ENCODE measurements at places on chromosomes 11 and 22.

GRCh38 chr11:35944503-35945136 lies 758 bp downstream of the LDLRAD3 start:
- peak overlapping the region; percentile 93 for H3K4me3 ChIP-seq
- H3K27me3 ChIP-seq = peaks cover 19% of the 10 kb centered on the region
- peaks cover 22% of the 10 kb centered on the region for H3K4me1 ChIP-seq
- DNase-seq = no peak
- peak overlapping the region; percentile 93 for H3K27ac ChIP-seq

DNA sequence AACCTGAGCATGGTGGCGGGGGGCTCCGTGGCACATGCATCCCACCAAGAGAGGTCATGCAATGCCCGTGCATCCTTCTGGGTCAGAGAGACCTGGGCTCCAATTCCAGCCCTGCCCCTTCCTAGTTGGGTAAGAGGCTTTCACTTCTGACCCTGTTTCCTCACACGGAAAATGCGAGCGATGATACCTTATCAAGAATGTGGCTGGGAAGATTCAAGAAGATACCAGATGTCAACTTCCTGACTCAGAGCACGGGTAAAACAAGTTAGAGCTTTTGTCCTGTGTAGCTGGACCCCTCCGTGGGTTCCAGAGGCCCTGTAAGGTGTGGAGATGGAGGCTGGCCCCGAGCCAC lies 8.7 kb upstream of the DGKZ start:
- DNase-seq = no peak
- no peak overlapping the region for H3K27ac ChIP-seq
- H3K27me3 ChIP-seq = peaks cover 42% of the 10 kb centered on the region
- peaks cover 12% of the 10 kb centered on the region for H3K4me1 ChIP-seq

DNA sequence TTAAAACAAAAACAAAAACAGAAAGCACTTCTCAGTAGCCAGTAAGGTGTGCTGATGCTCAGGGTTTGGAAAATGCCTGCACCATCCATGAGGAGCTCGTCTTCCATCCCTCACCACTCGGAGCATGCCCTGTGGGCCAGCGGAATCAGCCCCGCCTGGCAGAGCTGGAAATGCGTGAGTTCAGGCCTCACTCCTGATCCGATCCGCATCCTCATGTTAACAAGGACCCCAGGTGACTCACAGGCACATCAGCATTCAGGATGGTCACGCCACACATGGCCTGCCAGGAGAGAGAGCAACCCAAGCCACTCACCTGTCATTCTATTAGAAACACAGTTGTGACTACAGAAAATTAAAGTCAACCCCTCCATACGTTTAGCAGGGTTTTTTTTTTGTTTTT lies 188.5 kb downstream of the MPPED1 start:
- H3K4me1 ChIP-seq = no peaks in the 10 kb centered on the region
- no peak for DNase-seq
- H3K27ac ChIP-seq = peak overlapping the region; percentile 26
- H3K4me3 ChIP-seq = no peak overlapping the region
- no peaks in the 10 kb centered on the region for H3K27me3 ChIP-seq
- peaks cover 11% of the 10 kb centered on the region for H3K36me3 ChIP-seq

GRCh38 chr11:31455177-31455576 lies 54.2 kb downstream of the IMMP1L start:
- DNase-seq = no peak
- H3K27ac ChIP-seq = no peak overlapping the region
- no peaks in the 10 kb centered on the region for H3K27me3 ChIP-seq
- no peak overlapping the region for H3K4me3 ChIP-seq
- peaks cover 10% of the 10 kb centered on the region for H3K4me1 ChIP-seq
- H3K36me3 ChIP-seq = peaks cover 37% of the 10 kb centered on the region

DNA sequence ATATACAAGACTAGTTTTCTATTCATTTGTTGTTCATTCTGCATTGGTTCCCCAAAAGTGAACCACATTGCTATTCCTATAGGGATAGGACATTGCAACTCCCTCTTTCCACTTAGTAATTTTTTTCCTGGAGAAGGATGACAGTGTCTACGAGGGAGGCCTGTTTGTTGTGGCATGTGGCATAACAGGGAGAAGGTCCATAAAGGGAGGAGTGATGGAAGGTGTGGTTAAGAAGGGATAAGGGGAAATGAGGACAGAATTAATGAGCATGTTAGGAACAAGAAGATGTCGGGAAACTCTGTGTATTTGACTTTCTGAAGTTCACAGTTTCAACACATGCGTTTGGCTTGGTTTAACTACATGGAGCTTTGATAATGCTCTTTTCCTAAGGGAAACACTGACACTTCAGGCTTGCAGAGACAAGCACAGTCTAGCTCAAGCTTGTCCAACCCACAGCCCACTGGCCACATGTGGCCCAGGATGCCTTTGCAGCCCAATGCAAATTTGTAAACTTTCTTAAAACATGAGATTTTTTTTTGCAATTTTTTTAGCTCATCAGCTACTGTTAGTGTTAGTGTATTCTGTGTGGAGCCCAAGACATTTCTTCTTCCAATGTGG lies 149.7 kb downstream of the TRPC6 start:
- no peak for DNase-seq
- H3K4me3 ChIP-seq = no peak overlapping the region
- no peaks in the 10 kb centered on the region for H3K27me3 ChIP-seq
- H3K36me3 ChIP-seq = no peaks in the 10 kb centered on the region
- H3K27ac ChIP-seq = no peak overlapping the region
- H3K4me1 ChIP-seq = peaks cover 14% of the 10 kb centered on the region

- no peak overlapping the region for H3K4me3 ChIP-seq
- H3K27me3 ChIP-seq = no peaks in the 10 kb centered on the region
- H3K4me1 ChIP-seq = no peaks in the 10 kb centered on the region
- H3K27ac ChIP-seq = no peak overlapping the region
Observed at GRCh38 chr11:44104481-44105294, 9.2 kb downstream of the EXT2 start.

DNA sequence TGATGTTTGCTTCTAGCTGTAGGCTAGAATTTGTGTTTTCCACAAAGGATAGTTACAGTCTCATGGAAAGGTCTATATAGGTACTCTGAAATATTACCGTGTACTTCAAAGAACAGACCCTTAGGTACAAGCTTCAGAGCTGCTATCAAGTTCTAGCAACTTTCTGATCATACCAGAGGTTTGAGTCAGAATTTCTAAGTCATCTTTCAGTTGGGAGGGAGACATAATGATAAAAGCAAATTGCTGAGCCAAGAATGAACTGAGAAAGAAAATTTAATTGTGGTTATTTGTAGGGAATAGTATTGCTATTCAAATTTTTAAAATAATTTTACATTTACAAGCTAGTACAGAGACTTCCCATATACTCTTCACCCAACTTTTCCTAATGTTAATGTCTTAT lies 19.9 kb upstream of the ME3 start:
- peaks cover 3% of the 10 kb centered on the region for H3K4me1 ChIP-seq
- H3K36me3 ChIP-seq = no peaks in the 10 kb centered on the region
- no peak overlapping the region for H3K4me3 ChIP-seq
- DNase-seq = no peak

DNA sequence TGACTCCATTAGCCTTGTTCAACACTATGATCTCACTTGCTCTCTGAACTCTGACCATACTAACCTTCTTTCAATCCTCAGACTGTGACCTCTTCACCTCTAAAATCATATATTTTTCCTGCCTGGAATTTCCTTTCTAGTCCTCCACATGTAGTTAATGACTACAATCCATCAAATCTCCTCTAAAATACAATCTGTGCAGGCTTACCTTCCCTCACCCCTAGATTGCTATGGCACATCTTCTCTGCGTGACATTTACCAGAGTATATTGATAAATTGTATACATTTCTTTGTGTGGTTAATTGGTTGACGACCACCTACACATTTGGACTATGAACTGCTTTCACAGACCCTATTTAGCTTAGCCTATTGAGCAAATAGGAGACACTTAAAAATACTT lies 1330.2 kb upstream of the TENM4 start:
- H3K36me3 ChIP-seq = no peaks in the 10 kb centered on the region
- no peak for DNase-seq
- H3K27me3 ChIP-seq = no peaks in the 10 kb centered on the region

- no peak for DNase-seq
- no peak overlapping the region for H3K27ac ChIP-seq
- H3K27me3 ChIP-seq = no peaks in the 10 kb centered on the region
- H3K36me3 ChIP-seq = peaks cover 19% of the 10 kb centered on the region
Observed at GRCh38 chr22:21686634-21687393, 21.0 kb downstream of the PPIL2 start.

DNA sequence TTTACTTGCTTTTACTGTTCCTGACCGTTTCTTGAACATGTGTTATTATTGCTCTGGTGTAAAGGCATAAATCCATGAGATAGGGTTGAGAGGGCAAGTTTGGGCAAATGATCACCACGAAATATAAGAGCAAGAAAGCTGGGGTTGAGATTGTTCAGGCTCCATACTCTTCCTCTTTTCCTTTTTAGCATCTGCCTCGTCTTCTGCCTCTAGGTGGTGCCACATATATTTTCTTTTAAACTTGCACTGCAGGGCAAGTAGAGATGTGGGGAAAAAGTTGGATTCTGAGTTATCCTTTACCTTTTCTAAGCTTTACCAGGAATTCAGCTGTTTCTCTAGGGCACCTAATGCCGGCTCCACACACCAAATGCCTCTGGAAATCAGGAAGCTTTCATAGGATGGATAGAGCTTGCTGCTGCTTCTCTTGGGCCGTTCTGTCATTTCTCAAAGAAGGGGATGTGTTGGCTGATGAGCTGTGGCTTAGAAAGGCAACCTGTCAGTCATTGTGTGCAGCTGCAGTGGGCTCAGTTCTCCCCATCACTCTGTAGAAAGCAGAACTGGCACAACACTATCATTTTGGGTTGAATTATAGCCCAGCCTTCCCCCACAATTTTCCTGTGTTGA lies 98.2 kb downstream of the LDLRAD3 start:
- no peak overlapping the region for H3K27ac ChIP-seq
- H3K4me3 ChIP-seq = no peak overlapping the region
- DNase-seq = no peak
- H3K36me3 ChIP-seq = peaks cover 2% of the 10 kb centered on the region
- no peaks in the 10 kb centered on the region for H3K27me3 ChIP-seq
- H3K4me1 ChIP-seq = no peaks in the 10 kb centered on the region
